Activated CD4-positive, alpha-beta T cell treated with anti-CD3 and anti-CD28 coated beads, Interleukin-10, Interleukin-2, amounts not matched to agents 100 ng/mL and 50 ng/mL, durations not matched to agents 16 hours and 8 hours (primary cell): ENCODE measurements at places on chromosomes 5 and 9.
A peak's percentile ranks its signal among the peaks of the same experiment; 100 is the strongest.

DNA sequence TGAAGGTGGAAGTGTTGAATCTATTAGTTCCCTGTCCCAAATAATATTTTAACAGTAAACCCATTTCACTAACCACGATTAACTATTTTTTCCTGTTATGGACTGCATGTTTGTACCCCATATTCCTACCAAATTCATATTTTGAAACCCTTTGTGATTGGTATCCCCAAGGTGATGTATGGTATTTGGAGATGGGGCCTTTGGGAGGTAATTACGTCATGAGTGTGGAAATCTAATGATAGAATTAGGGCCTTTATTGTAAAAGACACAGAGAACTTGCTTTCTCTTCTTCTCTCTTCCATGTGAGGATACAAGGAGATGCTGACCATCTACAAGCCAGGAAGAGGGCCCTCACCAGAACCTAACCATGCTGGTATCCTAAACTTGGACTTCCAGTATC lies 744.7 kb downstream of the DTWD2 start:
- no peak for DNase-seq

DNA sequence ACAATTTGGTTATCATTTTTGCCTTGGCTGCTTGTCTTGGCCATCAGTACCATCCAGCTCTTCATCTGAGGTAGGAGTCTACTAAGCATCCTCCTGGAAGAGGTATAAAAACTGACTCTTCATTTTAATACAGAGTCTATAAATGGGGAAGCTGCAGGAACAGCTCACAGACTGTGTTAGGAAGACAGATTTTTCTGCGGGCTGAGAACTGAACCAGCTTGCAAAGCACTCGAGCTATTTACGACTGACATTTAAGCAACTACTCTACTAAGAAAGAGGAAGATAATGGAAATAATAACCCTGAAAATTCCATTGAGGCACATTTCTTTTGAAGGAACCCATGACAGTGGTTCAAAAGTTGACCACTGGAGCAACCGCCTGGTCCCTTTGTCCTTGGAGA lies 314.5 kb upstream of the RFX3 start:
- no peak for DNase-seq

- DNase-seq, result peak; percentile 89
These were observed 3.6 kb upstream of the PFN3 start for GRCh38 chr5:177403792-177404640.

DNA sequence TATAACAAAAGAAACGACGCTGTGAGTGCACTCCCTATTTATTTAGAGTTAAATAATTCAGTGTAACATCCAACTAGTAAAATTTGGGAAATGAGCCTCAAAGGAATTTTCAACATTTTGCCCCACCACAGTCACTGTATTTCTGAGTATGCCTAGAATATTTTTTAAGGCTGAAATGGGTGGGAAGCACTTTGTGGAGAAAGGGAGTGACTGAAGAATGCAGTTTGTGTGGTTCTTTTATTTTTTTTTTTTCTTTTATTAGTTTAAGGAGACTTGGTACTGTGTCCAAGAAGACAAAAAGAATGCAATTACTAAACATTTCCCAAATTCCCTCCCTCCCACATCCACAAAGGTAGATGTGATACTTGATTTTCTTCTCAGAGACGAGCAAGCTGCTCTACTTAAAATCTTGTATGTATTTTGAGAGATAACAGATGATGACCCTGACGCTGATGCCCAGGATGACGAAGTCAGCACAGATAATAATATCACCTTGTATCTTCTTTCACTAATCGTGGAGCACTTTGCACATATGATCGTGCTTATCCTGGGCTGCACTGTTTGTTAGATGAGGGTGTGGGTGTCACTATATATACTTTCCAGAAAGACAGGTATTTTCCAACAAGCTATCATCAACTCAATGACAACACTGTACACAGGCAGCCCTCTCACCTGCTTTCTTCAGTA lies 586.3 kb downstream of the RAB3C start:
- no peak for DNase-seq

- peak; percentile 11 for DNase-seq
These were observed 470.6 kb downstream of the PRDM9 start for GRCh38 chr5:23977997-23978396.

- DNase-seq, result no peak
These were observed 37.7 kb upstream of the PSD2 start for GRCh38 chr5:139757727-139758509.

DNA sequence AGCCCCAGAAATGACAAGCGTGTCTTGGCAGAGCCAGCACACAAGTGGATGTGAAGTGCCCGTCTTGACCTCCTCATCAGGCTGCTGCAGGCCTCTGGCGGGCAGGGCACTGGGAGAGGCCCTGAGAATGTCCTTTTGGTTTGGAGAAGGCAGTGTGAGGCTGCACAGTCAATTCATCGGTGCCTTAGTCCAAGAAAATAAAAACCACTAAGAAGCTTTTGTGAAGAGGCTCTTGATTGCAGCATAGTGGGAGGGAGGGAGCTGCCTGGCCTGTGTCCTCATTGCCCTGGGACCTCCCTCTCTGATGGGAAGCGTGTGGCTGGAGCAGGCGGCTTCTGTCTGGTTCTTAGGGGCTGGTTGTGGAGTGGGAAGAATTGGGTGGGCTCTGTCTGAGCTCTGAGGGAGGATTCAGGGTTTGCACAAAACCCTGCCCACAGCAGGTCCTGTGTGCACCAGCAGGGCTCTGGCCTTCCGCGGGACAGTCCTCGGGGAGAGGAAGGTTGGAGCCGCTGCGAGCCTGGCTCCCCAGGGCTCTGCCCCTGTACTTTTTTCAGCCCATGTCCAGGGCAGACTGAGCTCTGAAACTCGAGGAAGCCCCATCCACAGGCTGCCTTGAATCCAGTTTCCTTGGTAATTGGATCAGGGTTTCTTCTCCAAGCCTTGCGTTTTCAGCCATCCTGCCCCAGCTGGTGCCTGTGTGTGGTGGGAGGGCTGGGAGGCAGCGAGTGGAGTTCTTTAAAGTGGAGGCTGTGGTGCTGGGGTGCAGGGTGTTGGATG lies 1.1 kb downstream of the HRCT1 start:
- DNase-seq, result no peak

- no peak for DNase-seq
These were observed 92.6 kb downstream of the PAX5 start for GRCh38 chr9:36941441-36941840.

DNA sequence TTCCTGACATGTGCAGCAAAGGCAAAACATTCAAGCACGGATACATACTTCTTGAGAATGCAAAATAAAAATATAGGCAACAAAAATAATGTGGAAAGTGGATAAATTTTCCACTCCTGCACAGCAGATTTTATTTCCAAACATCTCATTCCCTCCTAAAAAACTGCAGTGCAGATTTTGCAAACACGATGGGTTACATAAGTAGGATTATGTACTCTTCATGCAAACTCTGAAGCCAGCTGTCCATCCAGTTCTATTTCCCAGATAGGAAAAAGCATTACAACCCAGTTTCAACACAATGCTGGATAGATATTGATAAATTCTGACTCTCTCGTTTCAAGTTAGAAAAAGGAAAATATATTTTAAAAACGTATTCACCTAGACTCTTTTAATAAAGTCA lies 52.7 kb upstream of the CCNG1 start:
- DNase-seq, result no peak

DNA sequence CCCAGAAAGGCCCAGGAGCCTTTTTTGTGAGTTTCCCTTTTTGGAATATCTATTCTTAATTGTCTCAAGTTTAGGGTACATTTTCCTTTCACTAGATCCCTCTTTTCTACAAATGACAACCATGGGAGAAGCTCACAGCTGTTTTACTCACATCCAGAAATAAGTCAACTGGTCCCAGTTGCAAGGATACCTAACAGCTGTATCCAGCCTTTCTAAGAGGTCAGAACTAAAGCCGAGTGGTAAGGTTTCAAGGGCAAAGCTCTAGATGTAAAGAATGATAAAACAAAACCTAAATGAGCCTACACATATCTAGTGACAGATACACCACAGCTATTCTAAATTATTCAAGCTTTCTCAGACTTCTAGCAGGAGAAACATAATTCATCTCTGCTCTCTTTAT lies 4.4 kb downstream of the FGF10 start:
- no peak for DNase-seq
